ENCODE measurements at places on chromosomes 5 and 9. TPM values are rescaled to one million over a fixed set of nuclear protein-coding genes. Genes with fewer than 3 reads are reported as not detected.

DNA sequence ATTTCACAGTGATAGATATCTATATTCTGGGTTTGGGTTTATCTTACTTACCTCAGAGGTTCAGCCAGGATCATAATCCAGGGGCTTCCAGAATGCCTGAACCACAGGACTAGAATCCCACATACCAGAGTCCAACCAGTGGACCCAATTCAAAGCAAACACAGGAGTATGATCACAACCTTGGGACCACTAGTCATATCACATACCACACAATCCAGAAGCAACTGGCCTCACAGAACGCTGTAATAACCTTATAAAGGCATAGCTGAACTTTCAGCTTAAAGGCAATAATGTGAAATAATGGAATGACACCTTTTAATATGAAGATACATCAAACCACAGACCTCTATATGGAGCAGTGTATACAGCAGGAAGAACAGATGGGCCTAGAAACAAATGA is 25.3 kb downstream of the RAPGEF6 start:
- no peak overlapping the region for H3K27ac ChIP-seq
- no peak for DNase-seq
- H3K27me3 ChIP-seq, result no peaks in the 10 kb centered on the region
- no peak overlapping the region for H3K4me3 ChIP-seq

GRCh38 chr5:120320626-120321025 is 143.5 kb upstream of the PRR16 start:
- H3K4me3 ChIP-seq, result no peak overlapping the region
- no peak for DNase-seq
- H3K36me3 ChIP-seq, result no peaks in the 10 kb centered on the region
- no peaks in the 10 kb centered on the region for H3K4me1 ChIP-seq

GRCh38 chr9:126611592-126612325 is 2.0 kb upstream of the LMX1B start:
- peak; percentile 74 for DNase-seq
- no peak overlapping the region for H3K27ac ChIP-seq
- peaks cover 13% of the 10 kb centered on the region for H3K4me1 ChIP-seq
- H3K36me3 ChIP-seq, result no peaks in the 10 kb centered on the region

DNA sequence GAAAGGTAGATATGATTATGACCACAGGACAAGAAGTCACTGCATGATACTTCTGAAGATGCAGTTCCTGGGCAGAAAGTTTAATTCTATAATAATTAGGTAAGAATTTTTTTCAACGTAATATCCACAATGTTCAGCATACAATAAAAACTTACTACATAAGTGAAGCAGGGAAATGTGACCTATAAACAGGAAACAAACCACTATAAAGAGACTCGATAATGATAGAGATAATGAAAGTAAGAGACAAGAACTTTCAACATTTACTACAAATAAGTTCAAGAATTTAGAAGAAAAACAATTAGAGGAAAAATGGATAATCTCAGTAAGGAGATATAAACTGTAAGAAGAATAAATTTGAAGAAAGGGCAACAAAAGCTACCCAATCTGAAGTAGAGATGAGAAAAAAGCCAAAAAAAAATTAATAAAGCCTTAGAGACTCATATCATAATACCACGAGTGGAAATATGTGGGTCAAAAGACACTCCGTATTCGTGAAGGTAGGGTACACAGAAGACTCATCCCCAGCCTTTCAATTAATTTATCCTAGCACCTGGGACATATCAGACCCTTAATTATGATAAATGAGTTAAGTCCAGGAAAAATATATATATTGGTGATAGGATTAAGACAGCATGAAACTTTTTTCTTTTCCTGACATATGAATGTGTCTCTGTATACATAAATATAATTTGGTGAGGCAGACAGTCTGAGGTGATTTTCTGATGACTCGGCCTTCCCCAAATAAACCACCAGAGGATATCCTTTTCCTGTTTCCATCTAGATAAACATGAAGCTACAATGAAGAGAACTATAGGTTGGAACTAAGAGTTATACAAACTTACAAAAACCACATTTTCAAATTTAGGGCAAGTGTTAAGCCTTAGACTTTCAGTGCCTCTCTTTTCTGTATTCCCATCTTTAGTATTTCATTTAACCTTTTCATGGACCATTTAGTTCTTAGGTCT is 120.4 kb downstream of the RAPGEF6 start:
- no peaks in the 10 kb centered on the region for H3K36me3 ChIP-seq
- H3K27me3 ChIP-seq, result no peaks in the 10 kb centered on the region
- H3K27ac ChIP-seq, result peak overlapping the region; percentile 39
- H3K4me1 ChIP-seq, result no peaks in the 10 kb centered on the region
- no peak for DNase-seq

DNA sequence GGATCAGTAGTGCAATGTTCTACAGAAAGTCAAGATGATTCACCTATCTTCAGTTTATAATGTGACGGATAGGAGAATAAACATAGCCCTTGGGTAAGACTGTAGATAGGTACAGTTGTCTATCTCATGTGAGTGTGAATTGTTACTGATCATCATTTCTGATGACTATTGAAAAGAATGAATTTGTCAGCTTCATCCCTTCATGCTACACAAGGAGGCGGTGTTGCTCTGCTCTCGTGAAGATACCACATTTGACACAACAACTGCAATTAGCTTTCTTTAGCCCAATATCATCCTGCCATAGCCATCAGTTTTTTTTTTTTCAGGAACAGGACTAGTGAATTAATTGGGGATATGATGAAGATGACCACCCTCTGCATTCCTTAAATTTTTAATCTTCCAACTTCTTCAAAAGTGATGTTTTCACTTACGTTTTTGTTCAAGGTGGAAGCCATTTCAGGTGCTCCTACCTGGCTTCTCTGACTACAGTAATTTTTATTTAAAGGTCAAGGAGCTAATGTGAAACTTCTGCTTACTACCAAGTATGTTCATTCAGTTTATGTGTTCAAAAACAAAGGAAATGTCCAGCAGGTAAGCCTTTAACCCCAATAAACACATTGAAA is 152.9 kb upstream of the MOCS2 start:
- H3K4me3 ChIP-seq, result no peak overlapping the region
- no peak overlapping the region for H3K27ac ChIP-seq
- no peaks in the 10 kb centered on the region for H3K27me3 ChIP-seq
- DNase-seq, result peak; percentile 2
- H3K36me3 ChIP-seq, result no peaks in the 10 kb centered on the region

DNA sequence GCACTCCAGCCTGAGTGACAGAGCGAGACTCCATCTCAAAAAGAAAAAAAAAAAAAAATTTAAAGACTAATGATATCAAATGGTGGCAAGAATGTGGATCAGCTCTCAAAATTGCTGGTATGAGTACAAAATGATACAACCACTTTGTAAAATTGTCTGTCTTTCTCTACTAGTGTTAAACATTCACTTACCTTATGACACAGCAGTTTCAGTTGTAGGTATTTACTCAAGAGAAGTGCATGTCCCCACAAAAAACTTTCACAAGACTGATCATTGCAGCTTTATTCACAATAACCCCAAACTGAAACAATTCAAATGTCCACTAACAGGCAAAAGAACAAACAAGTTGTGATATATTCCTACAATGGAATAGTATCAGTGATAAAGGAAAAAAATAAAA is 14.7 kb upstream of the CETN3 start:
- no peak for DNase-seq
- H3K27ac ChIP-seq, result no peak overlapping the region
- no peaks in the 10 kb centered on the region for H3K4me1 ChIP-seq
- H3K4me3 ChIP-seq, result no peak overlapping the region

DNA sequence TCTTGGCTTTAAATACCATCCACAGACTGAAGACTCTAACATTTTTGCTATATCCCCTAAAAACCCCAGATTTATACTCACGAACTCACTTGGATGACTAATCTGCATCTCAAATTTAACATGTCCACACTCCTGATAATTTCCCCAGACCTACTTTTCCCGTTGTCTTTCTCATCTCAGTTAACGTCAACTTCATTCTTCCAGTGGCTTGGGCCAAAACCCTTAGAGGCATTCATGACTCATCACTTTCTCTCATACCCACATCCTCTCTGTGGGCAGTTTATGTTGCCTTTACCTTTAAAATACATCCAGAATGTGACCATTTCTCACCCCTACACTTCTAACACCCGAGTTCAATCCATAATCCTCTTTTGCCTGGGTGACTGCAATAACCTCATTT is 96.7 kb downstream of the EDIL3 start:
- no peaks in the 10 kb centered on the region for H3K4me1 ChIP-seq
- no peaks in the 10 kb centered on the region for H3K36me3 ChIP-seq
- no peak overlapping the region for H3K27ac ChIP-seq
- H3K4me3 ChIP-seq, result no peak overlapping the region
- no peaks in the 10 kb centered on the region for H3K27me3 ChIP-seq

- H3K4me1 ChIP-seq, result peaks cover 2% of the 10 kb centered on the region
- no peak overlapping the region for H3K4me3 ChIP-seq
- no peaks in the 10 kb centered on the region for H3K27me3 ChIP-seq
- no peak for DNase-seq
- no peaks in the 10 kb centered on the region for H3K36me3 ChIP-seq
- no peak overlapping the region for H3K27ac ChIP-seq
Measured at GRCh38 chr9:105357937-105358336, 89.9 kb upstream of the FSD1L start.

DNA sequence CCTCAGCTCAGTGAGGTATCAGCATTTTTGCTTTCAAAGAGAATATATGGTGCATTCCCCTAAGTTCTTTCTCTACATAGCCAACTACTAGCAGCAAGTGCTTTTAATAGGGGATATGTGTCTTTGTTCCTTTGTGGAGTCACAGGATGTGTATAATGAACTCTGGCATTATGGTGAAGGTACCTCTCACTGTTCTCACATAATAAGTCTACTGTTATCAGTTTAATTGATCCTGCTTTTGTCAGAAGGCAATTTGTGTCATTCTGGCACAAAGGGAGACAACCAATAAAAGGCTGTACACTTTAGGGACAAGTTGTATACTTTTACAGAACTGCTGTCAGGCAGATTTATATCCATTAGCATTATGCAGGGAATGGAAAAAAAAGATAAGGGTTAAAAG is 531.4 kb upstream of the RIOK2 start:
- no peak overlapping the region for H3K4me3 ChIP-seq
- no peak overlapping the region for H3K27ac ChIP-seq
- H3K27me3 ChIP-seq, result no peaks in the 10 kb centered on the region
- no peaks in the 10 kb centered on the region for H3K36me3 ChIP-seq
- H3K4me1 ChIP-seq, result no peaks in the 10 kb centered on the region

- H3K36me3 ChIP-seq, result no peaks in the 10 kb centered on the region
- no peaks in the 10 kb centered on the region for H3K27me3 ChIP-seq
- no peak overlapping the region for H3K27ac ChIP-seq
- H3K4me1 ChIP-seq, result no peaks in the 10 kb centered on the region
- DNase-seq, result no peak
Measured at GRCh38 chr5:79745255-79745654, 55.6 kb downstream of the CMYA5 start.

DNA sequence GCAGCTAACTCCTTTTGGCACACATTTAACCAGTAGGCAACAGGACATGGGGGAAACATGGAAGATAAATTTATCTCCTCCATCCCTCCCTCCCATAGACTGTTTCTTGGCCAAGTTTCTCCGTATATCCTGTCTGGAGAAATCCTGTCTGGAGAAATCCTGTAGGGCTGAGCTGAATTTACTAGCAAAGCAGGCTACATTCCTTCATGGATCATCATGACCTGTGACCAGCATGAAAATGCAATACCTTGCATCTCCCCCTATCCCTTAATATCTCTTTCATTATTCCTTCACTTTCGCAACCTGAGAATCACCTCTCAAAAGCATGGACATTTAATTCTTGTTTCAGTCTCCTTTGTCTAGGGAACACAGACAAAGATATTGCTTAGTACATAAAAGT is 379.1 kb downstream of the PSAT1 start:
- no peaks in the 10 kb centered on the region for H3K4me1 ChIP-seq
- DNase-seq, result no peak
- no peak overlapping the region for H3K27ac ChIP-seq
- no peaks in the 10 kb centered on the region for H3K36me3 ChIP-seq
- no peaks in the 10 kb centered on the region for H3K27me3 ChIP-seq

GRCh38 chr5:98787131-98787719 is 13.8 kb downstream of the RGMB start:
- DNase-seq, result no peak
- no peak overlapping the region for H3K4me3 ChIP-seq
- no peaks in the 10 kb centered on the region for H3K27me3 ChIP-seq

- no peak overlapping the region for H3K27ac ChIP-seq
- peak; percentile 58 for DNase-seq
- no peak overlapping the region for H3K4me3 ChIP-seq
- H3K4me1 ChIP-seq, result no peaks in the 10 kb centered on the region
Measured at GRCh38 chr9:93682155-93682968, 106.0 kb downstream of the PHF2 start.

- H3K27me3 ChIP-seq, result no peaks in the 10 kb centered on the region
- H3K36me3 ChIP-seq, result no peaks in the 10 kb centered on the region
- peak; percentile 94 for DNase-seq
- H3K4me1 ChIP-seq, result peaks cover 39% of the 10 kb centered on the region
- H3K4me3 ChIP-seq, result no peak overlapping the region
Measured at GRCh38 chr5:172904643-172905345, 54.4 kb upstream of the RPL26L1 start.

GRCh38 chr5:31231177-31231838 is 37.8 kb downstream of the CDH6 start:
- no peaks in the 10 kb centered on the region for H3K4me1 ChIP-seq
- DNase-seq, result no peak
- H3K4me3 ChIP-seq, result no peak overlapping the region
- H3K27ac ChIP-seq, result no peak overlapping the region

DNA sequence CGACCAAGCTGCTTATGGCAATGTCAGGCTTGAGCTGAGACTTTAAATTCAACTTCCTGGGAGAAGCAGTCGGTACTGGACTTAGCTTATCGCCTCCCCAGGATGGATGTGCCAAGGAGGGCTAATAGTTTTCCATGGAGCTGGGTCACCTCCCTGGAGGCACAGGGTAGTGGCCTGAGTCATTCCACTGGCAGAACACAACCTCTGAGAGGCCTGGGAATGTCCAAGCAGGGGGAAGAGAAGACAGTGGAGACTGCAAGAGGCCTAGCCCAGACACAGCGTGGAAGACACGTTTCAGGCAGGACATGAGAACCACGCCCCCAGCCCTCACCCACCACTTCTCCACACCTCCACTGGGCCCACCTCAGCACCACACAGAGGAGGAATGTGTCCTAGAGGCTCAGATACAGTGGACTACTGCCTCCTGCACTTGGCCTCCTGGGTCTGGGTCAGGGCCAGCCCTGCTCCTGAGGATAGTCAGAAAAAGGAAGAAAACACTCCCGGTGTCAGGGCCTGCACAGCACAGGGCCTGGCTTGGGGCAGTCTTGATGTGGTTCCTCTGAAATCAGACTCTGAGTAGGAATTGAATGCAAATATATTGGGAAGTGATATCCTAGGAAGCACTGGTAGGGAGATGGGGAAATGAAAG is 171.8 kb downstream of the FSTL4 start:
- H3K4me1 ChIP-seq, result no peaks in the 10 kb centered on the region
- no peaks in the 10 kb centered on the region for H3K36me3 ChIP-seq
- no peak for DNase-seq
- H3K4me3 ChIP-seq, result no peak overlapping the region
- no peak overlapping the region for H3K27ac ChIP-seq
- H3K27me3 ChIP-seq, result no peaks in the 10 kb centered on the region

Gene SLC6A7
- not detected for total RNA-seq

Gene OR1K1
- total RNA-seq, result not detected

Gene SOX30
- total RNA-seq, result not detected

Gene NR5A1
- not detected for total RNA-seq

Gene ACOT12
- total RNA-seq, result not detected
